Brain microvascular endothelial cell (primary cell): ENCODE measurements at places on chromosomes 16 and 17.

DNA sequence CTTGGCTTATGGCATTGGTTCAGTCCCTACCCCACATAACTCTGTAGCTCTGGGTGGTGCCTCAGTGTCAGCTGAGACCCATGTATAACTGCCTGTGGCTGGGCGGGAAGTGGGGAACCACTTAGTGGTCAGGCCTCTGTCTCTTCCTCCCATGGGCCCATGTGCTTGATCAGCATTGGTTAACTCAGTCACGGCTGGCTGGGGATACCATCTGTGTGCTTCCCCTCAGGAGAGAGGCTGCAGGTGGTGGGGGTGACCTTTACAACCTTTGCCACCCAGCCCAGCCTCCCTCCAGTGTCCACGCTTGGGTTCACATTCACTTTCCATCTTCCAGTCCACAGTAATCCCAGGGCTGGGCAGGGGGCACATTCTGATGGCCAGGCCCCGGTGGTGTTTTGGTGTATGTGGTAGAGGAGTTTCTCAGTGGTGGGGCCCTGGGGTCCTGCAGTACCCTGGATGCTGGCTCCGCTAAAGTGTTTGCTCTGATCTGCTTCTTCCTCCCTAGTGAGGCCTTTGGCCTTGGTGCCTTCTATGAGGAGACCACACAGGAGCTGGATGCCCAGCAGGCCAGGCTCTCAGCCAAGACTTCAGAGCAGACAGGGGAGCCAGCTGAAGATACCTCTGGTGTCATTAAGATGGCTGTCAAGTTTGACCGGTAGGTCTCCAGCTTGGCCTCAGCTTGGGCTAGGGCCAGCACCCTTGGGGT, 10.2 kb upstream of the NFATC3 start:
- DNase-seq: no peak

GRCh38 chr16:88297178-88297720, 85.5 kb upstream of the ZNF469 start:
- DNase-seq: no peak

- no peak for DNase-seq
These were observed 56.4 kb downstream of the MGAT5B start for GRCh38 chr17:76924345-76925342.

DNA sequence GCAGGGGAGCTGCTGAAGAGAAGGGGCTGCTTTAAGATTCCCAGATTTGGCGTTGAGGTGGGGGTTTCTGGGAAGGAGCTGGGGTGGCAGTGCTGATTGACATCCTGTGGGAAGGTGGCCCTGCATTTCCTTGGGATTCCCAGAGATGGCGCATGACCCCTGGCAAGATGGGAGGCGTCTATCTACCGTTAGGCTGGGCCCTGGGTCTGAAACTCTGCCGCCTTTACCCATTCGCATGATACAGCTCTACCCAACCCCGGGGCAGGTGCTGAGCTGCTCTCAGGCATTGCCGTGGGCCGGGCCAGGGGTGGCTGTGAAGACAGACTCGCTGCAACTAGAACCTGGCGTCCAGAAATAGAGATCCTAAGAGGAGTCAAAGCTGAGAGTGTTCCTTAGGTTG, 9.9 kb upstream of the MVD start:
- no peak for DNase-seq

- DNase-seq: no peak
These were observed 60.6 kb upstream of the CMIP start for GRCh38 chr16:81384006-81384405.

DNA sequence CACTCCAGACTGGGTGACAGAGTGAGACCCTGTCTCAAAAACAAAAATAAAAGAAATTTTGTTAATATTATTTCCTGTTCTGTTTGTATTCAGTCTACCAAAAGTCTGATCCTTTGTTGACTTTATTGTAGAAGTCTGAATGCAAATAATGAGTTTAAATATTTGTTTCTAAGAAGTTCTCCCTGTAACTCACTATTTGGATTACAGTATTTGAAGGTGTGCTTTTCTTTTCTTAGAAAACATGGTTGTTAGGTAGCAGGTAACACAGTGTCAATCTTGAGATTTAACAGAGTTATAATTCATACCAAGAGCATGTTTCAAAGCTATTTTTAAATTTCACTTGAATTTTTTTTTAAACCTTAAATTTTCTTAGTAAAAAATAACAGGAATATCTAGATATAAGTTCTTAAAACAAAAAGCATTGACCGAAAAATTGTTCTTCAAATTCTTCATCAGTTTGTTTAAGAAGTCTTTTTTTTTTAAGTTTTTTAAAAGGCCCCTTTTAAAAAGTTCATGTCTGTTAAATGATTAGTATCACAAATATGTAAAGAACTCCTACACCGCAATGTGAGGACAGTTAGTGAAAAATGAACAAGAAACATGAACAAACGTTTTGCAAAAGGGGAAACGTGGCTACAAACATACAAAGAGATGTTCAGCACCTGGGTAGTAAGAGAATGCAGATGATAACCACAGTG, 35.0 kb downstream of the GAN start:
- no peak for DNase-seq

GRCh38 chr17:61364463-61364846, 35.2 kb upstream of the TBX2 start:
- DNase-seq: no peak

GRCh38 chr17:45965812-45966211, 33.2 kb upstream of the STH start:
- DNase-seq: no peak

DNA sequence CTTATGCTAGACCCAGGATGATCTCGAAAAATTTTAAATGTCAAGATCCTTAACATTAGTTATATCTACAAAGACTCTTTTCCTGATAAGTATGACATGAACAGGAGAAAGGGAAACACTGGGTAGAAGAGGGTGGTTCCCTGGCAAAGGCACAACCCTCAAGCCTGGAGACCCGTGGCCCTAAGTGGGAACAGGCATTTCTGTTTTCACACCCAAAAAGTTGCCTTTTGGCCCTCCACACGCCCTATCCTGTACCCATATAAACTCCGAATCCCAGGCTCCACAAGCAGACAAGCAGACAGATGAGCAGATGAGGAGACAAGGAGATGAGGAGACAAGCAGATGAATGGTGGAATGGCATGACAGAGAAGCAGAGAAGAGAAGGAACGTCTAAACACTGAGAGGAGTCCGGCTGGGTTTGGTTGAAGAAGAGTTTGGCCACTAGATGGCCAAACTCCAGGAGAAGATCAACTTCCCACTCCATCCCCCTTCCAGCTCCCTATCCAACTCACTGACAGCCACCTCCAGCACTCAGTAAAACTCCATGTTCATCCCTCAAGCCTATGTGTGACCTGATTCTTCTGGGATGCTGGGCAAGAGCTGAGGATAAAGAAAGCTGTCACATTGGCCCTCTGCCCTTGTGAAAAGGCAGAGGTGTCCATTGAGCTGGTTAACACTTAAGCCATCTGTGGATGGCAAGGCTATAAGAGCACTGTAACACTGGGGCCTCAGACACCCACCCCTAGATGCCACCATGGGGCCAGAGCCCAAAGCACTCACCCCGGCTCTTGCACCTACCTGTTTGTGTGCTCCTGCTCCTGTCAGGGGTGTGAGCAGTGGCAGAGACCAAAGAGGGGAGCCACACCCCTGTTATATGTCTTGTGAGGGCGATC, 139.6 kb upstream of the FAM20A start:
- no peak for DNase-seq

DNA sequence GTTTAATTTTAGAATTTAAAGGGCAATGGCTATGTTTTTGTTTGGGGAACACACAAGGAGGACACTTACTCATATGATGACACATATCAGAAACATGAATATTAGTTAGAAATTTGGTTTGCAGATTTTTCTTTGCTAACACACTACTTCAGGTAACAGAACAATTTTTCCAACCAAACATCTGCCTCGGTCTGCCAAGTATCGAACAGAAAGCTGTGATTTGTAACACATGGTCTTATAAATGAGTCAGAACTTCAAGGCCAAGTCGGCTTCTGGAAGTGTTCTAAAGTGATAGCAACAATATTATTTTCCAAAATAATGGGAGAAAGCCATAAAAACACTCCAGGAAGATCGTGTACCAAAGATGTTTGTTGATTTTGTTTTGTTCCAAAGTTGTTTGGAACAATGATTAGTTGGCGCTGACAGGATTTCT, 75.9 kb upstream of the PMFBP1 start:
- peak; percentile 28 for DNase-seq

DNA sequence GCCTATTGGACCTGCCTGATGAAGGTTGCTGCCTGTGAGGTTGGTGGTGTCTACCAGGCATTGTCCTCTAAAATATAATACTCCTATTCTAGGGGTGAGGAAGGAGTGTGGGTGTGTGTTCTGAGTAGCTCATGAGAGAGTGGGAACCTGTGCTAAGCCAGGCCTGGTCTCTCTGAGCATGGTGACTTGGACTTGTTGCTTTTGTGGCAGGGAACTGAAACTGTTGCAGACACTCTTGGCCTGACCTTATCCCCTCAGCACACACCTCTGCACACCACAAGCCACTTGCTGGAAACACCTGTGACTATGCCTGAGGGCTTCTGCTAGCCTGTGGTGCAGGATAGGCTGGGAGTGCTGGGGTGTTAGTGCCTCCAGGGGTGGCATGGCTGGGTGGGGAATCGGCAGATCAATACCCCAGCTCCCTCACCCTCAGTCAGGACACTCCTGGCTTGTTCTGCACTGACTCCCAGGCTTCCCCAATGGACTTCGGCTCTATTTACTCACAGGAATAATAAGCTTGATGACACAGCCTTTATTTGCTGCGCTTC, 29.9 kb downstream of the PLCG2 start:
- DNase-seq: no peak

DNA sequence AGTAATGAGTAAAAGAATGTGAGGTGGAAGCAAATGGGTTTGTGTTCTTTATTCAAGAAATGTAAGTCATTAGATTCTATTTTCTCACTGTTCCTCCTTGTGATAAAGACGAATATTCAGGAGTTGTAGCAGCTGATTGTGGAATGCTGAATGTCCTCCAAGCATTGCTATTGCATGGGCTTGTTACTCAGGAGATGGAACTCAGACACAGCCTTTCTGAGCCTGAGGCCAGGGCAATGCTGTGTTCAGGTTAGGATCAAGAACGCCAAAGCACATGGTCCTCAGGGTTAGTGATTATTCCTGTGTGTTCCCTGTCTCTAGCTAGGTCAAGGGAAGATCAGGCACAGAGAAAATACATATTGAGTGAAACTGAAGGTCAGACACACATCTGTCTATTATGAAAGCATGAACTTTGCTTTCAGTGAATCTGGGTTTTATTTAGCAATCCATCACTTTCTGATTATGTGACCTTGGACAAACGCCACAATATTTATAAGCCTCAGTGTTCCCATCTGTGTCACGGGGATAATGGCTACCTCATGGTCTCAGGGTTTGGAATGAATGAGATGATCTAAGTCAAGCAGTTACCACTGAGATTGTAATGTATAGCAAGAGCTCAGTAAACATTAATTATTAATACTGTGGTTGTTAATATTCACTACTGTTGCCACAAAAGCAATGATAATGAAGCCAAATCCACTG, 426.8 kb upstream of the DYNLRB2 start:
- DNase-seq: no peak

GRCh38 chr17:55458978-55459377, 37.3 kb upstream of the MMD start:
- DNase-seq: peak; percentile 77

DNA sequence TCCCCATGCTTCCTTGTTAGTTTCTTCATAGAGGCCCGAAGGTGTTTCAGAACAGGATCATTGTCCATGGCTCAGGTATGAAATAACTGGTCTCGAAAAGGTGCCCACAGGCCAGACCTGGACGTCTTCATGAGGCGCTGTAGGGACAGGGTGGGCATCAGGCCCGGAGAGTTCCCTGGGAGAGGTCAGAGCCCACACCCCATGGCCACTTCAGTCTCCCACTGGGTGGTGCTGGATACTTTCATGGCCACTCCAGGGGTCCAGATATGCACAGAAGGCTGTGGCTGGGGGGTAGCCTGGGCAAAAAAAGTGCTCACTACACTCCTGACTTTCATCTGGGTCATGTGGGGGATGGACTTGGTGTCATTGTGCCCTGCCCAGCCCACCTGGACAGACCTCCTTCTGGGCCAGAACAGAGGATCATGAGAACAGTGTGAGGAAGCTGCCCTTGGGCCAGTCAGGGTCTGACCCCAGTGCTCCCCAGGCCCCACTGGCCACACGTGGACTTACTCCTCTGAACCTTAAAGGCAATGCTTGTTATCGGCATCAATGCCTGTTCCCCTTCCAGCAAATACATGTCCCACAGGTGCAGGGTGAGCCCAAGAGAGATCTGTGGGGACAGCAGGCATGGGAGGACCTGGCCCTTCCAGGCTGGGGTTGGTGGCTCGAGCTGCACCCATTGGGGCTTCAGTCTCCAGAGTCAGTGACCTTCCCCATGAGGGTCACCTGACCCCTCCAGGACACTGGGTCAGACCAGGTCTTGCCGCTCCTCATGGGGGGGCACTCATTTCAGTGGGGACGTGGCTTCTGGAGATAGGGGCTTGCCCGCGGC, 36.9 kb downstream of the LGALS9 start:
- DNase-seq: no peak

DNA sequence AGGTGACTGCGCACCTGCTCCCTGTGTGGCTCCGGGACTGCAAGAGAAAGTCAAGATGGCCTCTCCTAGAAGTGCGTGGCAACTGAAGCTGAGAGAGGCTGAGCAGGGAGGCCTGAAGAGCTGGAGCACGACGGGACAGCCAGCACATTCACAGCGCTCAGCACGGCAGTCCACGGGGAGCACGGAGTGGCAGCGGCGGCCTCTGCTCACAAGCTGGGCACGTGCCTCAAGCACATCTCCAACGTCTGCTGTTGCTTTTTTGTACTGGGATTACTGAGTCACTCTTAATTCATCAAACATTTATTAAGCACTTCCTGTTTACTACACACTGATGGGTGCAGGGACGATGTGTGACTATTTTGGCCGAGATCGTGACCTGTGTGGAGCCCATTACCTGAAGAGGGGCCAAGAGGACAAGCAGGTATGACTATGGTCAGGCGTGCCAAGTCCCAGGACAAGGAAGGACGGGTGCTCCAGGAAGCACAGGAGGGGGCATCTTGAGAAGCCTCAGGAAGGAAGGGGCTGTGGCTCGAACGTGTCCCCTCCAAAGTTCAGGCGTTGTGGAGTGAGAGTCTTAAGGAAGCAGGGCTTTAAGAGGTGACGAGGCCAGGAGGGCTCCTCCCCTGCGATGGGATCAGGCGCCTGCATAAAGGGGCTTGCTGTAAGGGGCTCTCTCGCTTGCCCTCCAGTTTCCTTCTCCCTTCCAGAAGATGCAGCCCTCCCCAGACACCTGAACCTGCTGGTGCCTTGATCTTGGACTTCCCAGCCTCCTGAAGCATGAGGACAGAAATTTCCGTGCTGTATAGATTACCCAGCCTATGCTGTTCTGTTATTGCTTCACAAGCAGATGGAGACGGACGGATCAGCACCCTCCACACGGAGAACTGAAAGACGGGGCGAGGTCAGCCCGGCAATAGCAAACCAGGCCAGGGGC, 105.8 kb downstream of the ADCY9 start:
- no peak for DNase-seq

GRCh38 chr17:81221842-81222619, 734 bp downstream of the CEP131 start:
- no peak for DNase-seq

- DNase-seq: no peak
These were observed 9.7 kb downstream of the HPR start for GRCh38 chr16:72072514-72073342.

DNA sequence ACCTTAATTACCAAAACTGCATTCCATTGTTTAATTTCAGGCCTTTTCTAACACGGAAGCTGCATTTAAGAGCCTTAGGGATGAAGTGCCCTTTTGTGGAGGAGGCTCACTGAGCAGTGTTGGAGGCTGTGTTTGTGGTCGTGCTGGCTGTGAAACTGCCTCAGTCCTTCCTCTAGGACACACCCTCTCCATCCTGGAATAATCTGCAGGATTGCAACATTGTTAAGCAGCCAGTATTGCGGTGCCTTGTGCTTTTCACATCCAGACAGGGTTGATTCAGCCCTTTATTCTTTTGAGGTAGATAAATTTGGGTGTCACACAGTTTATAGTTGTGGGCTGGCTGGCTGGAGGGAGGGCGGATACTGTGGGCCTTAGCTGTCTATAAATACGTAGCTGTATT, 141.6 kb downstream of the CDRT15L2 start:
- no peak for DNase-seq
